ENCODE measurements at places on chromosomes 12 and 14. TPM values are rescaled to one million over a fixed set of nuclear protein-coding genes. Genes with fewer than 3 reads are reported as not detected.

DNA sequence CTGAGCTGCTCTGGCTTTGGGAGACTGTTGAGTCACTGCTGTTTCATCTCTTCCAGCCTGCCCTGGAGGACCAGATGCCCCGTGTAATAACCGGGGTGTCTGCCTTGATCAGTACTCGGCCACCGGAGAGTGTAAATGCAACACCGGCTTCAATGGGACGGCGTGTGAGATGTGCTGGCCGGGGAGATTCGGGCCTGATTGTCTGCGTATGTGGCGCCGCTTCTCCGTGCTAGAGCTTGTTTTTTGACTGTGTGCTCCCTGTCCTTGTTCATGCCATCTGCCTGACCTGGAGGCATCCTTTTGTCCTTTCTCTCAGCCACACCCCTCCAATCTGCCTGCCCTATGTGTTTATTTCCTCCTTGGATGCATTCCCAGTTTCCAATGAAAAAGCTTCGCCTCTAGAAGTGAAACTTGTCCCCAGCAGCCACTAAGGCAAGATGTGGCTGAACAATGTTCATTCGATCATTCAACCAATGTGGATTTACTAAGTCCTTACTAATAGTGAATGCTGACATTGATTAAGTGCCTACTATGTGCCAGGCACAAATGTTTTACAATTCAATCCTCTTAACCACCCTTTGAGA is 98.6 kb downstream of the NT5DC3 start:
- no peak for DNase-seq

Gene SLC41A2
- 32.3 TPM for total RNA-seq

DNA sequence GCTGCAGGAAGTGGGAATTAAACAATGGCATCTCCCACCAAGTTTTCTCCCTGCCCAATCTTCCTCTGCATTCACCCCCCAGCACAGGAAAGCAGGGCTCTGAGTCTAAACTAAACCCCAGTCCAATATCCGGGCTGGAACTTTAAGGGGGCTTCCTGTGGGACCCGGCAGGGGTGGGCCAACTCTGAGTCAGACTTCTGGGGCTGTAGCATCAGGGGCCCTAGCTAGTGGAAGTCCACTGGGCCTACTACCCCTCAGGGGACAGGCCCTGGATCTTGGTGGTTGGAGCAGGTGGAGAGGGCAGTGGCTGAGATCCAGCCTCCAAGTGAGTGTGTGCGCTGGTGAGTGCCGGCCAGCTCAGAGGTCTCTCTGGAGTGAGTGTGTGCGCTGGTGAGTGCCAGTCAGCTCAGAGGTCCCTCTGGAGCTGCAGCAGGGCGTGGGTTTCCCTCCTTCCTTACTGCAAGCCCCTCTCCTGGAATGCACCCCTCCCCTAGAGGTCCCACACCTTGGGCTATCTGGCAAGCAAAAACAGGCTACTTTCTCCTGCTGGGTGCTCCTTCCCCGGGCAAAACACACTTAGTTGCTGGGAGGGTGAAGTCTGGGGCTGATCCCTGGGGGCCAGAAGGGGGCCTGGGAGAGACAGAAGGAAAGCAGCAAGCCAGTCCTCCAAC is 5.6 kb upstream of the LHX5 start:
- no peak for DNase-seq

GRCh38 chr12:95887311-95887710 is 28.6 kb downstream of the SNRPF start:
- no peak for DNase-seq

GRCh38 chr14:31854508-31855075 is 222.5 kb upstream of the ARHGAP5 start:
- DNase-seq = no peak

- DNase-seq = no peak
Measured at GRCh38 chr12:59936534-59936933, 340.7 kb downstream of the SLC16A7 start.

Gene TESPA1
- total RNA-seq = not detected

DNA sequence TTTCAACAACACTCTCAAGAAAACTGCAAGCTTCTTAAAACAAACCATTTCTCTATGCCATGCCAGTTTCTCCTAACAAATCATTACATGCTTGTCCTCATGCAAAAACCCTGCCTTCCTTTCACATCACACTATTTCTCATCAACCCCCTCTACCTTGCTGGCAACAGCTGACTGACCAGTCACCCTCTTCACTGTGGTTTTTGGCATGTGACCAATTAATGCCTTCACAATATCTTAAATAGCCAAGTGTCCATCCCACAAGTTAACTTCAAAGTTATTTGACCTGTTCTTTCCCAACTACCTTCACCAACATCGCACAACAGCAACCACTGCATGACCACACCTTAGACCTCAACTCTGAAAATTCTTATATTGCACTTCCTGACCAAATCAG is 159.6 kb downstream of the CEP128 start:
- DNase-seq = peak; percentile 8

GRCh38 chr12:105487963-105488362 is 157.5 kb downstream of the C12orf75 start:
- no peak for DNase-seq

Gene DHRS2
- 1.1 TPM for total RNA-seq

Gene RAB2B
- total RNA-seq = 28.1 TPM

Gene SYCP3
- total RNA-seq = 0.18 TPM

DNA sequence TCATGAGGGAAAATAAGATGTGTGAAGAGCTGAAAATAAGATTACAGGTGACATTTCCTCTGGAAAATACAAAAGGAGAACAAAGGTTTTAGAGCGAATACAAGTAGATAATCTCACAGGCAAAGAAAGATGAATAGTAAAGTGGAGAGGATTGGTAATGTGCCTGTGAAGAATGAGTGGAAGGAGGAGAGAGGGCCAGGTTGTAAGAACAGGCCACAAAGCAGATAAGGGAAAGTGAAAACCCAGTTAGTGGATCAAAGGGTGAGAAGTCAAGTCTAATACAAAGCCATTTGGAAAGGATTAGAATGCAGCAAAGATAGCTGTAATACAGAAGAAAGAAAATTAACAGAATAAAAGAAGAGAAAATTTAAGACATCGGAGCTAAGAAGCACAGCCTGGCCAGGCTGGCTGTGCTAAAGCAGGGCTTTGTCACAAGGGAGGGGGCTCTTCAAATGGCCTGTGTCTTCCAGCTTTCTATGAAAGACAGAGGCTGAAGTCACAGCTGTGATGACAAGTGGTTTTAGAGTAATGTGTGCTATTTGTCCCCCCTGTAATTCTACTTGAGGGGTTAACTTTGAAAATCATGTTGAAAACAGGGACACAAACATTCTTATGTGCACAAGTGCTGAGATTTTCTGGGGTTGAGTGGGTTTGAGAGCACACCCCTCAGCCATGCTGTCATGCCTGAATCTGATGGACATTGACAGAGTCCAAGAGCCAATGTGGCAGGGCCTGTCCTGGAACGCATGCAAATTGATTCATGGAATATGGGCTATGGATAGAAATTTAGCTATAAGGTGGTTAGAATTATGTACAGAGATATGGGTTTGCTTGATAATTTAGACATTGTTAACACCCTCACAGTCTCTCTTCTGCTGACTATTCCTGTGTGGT is 344.5 kb upstream of the NAV3 start:
- no peak for DNase-seq

- no peak for DNase-seq
Measured at GRCh38 chr14:73889376-73889775, 2.7 kb downstream of the ZNF410 start.

Gene ESPL1
- total RNA-seq = 1.5 TPM

Gene AVPR1A
- total RNA-seq = 0.41 TPM

- DNase-seq = peak; percentile 6
Measured at GRCh38 chr12:99917711-99918402, 66.9 kb downstream of the ANKS1B start.

Gene SRRM4
- total RNA-seq = not detected

DNA sequence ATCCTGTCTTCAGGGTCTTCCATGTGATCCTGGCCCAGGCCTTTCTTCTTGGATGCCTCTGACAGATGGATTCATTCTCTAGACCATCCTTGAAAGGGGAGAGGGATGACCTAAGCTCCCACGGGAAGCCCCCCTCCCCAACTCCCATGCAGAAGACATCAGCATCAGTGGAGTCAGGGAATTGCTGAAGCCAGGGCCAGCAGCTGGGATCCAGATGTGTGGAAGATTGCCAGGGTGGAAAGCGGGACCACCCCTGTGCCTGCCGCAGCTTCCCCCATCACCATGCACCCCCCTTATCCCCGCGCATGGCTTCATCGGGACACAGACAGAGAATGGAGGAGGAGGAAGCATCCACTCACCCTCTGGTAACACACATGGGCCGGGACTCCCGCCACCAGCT is 183.6 kb upstream of the PRMT8 start:
- DNase-seq = no peak

Gene ACOT6
- not detected for total RNA-seq
